ENCODE measurements at places on chromosomes 2 and 18.

DNA sequence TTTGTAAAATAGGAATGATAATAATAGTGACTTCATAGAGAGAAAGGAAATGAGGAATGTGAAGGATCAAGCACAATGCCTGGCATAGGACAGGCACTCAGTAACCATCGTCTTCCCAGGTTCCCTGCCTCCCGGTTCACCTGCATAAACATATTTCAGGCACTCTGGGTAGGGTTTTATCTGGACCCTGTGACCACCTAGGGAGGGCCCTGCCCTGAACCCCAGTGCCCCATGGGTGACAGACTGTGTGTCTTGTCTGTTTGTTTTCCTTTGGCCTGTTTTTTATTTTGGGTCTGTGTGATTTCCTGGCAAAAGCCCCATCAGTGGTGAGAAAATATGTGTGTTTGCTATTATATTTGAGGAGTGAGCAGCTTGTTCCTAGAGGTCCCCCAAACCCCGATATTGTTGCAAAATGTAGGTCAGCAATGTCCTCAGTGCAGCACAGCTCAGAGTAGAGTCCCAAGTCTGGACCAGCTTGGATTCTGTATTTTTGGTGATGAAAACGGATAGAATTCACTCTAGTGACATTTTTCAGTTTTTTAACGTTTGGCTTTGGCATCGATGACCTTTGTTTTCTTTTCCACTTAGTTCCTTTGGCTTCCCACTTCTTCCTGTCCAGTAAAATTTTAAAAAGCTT is 9.6 kb upstream of the NT5C1B start:
- DNase-seq, result no peak

DNA sequence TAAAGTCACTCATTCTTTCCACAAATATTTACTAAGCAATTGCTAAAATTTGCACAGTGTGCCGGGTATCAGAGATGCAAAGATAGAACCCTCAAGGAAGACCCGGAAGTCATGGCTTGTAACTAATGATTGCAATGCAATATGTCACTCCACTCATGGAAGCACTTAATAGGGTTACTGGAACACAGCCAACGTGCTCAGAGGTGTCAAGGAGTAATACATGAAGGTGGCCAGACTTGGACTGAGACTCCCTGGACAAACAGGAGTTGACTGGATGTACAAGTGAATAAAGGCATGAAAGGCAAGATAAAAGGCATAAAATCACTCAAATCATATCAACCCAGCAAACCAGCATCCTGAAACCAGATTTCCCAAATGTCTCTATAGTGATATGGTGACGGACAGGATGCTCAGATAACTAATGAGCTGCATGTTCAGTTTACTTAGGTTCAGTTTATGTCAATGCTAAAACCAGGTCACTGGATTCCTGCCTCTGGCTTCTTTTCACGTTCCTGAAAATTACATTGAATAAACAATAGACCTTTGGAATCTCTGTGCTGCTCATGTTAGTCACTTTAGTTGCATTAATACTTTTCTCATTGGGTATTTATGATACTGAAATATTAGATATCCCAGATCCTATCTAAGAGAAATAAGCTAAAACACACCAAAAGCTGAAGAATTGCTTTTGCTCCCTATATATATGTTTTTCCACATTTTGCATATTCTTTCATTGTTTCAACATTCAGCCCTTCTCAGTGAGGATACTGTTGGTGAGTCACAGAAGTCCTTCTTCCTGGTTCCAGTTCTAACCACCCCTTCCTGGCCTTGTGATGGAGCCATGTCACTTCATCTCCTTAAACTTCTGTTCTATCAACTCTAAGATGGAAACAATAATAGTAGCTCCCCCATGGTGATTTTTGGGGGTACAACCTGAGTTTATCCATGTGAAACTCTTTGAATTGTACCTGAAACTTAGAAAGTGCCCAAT is 688.9 kb upstream of the ID2 start:
- DNase-seq, result peak; percentile 30

- DNase-seq, result no peak
Observed at GRCh38 chr2:32478889-32479620, 122.2 kb downstream of the BIRC6 start.

DNA sequence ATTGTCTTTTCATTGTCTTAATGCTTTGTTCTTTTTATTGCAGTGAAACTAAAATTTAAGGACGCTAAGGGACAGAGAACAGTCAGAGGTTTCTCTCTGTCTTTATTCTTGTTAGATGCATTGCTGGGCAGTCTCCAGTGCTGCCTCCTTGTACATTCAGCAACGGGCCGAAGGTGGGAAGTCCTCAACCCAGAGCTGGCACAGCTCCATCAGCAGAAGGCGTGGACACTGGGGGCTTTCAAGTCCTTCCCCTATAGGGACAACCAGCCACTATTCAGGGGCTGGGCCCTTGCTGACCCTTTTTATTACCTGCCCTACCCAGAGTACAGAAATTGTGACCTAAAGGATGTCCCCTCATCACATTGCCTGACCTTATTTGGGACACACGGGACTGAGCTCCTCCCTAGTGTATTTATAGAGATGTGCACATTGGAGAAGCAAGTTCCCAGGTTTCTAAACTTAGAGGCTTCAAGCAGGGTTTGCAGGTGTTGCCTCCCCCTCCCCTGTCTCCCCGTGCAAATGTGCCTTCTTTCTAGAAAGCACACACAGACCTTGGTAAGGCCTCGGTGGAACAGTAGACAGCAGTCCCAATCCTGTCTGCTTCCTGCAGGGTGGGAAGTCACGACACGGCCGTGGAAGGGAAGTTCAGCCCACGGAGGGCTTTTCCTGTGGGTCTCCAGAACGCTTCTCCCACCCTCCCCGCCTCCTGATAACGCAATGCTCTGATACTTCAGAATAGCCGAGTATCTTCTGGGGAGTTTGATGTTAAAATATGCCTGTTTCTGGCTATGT is 68.2 kb downstream of the ZCCHC2 start:
- DNase-seq, result no peak

DNA sequence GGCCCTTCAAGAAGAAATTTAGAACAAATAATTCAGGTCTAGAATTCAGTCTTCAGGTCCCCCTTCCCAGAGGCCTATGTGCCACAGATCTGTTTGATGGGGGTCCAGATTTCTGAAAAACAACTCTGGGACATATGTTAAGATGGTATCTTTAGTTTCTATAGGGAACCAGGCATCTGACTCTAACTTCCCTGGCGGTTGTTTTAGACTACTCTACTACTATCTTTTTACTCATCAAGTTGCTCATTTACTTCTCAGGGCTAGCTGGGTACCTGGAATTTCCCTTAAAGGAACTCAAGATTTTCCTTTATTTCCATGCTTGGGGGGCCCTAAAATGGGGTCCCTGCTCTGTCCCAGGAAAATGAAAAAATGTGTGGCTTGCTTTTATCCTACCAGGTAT is 114.7 kb upstream of the RAB6C start:
- DNase-seq, result no peak

DNA sequence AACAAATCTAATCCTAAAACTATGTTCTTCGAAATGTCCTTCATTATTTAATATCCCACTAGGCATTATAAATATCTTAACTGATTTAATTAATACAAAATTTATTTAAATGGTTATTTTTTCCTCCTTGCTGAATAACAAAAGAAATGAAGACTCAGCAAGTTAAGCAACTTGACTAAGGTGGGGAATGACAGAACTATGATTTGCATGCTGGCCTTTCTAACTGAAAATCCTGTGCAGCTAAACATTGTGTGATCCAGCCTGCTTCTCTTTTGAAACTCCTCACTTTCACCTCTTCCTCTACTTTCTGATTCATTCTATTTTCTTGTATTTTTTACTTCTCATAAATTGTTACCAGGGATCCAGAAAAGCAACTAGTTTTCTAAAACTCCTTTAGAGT is 132.0 kb downstream of the CALCRL start:
- no peak for DNase-seq

- no peak for DNase-seq
Observed at GRCh38 chr18:57009844-57010243, 137.0 kb upstream of the BOD1L2 start.

DNA sequence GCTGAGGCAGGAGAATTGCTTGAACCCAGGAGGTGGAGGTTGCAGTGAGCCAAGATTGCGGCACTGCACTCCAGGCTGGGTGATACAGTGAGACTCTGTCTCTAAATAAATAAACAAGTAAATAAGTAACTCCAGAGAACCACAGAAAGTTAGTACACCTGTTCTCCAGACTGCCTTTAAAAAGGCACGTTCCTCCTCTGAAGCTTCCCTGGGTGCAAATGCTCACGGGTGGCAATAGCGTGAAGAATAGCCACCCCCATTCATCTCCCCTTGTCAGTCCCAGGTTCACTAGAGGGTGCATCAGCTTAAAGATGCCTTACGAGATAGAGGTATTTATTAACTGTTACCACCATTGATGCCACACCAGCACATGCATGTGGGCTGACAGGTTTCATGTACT is 64.3 kb upstream of the RTN4 start:
- DNase-seq, result no peak

GRCh38 chr2:14524041-14524802 is 108.3 kb upstream of the LRATD1 start:
- no peak for DNase-seq

DNA sequence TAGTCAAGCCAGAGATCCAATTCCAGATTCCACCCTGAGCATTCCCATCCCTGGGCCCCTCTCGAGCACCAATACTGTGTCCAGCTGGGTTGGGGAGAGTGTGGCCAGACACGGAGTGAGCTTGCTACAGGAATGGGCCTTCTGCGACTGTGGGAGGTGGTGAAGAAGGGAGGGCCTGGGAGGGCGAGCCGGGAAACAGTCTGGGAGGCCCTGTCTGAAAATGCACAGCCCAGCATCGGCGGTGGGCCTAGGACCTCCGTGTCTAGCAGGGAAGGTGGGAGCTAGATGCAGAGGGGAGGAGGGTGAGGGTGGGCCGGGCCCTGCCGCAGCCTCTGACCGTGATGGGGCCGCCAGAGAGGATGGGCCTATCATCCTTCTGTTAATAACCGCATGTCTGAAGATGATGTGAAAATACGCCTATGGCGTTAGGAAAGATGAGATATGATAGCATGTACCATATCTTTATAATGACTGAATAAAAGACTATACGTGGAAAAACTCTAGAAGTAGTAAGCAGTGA is 1.9 kb upstream of the OTOS start:
- no peak for DNase-seq

- no peak for DNase-seq
Observed at GRCh38 chr2:158325031-158325781, 131.3 kb downstream of the CCDC148 start.

DNA sequence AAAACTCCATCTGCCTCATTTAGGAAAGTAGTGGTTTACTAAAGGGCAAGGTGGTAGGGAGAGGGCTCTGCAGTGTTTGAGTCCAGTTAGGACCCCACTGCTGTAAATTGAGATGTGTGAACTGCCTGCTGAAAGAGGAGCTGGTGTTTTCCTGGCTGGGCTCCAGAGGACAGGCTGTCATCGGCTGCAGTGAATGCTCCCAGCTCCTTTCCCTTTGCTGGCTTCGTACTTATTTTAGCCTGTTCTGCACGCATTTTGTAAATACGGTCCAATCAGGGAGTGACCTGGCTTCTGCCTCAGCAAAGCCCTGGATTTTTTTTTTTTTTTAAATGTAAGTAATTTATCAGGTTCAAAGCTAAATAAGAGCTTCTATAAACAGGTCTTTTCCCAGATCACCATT is 37.5 kb downstream of the SLC4A3 start:
- no peak for DNase-seq

GRCh38 chr2:69018678-69019095 is 5.7 kb downstream of the ANTXR1 start:
- no peak for DNase-seq

GRCh38 chr2:219175928-219176817 is 552 bp downstream of the CNPPD1 start:
- no peak for DNase-seq

DNA sequence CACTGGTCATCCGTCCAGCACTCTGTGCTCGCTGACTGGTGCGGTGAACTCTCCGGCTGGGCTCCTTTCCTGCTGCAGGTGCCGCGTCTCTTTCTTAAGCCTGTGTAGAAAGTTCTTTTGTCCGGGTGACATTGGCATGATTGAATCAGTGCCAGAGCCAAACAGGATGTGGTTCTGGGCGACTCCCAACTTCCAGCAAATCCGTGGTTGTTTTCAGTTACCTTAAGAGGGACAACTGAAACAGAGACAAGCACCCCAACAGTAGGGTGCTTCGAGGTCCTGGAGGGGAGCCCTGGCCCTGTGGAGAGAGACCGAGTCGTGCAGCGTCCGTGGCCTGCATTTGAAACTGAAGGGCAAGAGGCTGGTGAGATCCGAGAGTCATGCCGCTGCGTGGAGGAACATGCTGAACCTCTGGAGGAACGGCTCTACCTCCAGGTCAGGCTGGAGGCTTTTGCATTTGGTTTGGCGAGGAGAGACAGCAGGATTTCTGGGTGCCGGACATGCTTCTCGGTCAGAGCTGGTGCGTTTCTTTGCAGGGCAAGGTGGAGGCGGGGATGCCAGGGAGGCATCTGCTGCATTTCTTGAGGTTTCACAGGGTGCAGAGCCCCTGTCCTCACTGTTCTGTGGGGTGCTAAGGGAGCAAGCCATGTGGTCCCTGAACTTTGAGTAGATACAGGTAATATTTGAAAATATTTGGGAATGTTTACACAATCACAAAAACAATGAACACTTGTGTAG is 26.8 kb downstream of the SH3BP4 start:
- no peak for DNase-seq

DNA sequence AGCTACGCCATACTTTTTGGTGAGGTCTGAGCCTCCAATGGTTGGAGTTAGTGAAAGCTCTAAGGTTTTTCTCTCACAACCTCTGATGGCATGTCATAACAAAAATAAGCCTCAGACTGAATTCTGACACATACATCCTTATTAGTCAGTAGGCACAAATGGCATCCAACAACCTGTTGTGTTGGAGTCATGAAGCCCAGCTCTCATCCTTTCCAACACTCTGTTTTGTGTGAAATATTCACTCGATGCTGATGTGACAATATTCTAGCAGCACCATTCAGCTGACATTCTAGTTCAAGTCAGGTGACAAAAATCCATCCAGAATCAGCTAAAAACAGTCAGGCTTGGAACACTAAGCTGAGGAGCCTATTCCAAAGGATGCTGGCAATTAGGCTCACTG is 603.2 kb upstream of the ID2 start:
- no peak for DNase-seq

- DNase-seq, result no peak
Observed at GRCh38 chr2:231007286-231008098, 11.6 kb downstream of the SPATA3 start.

GRCh38 chr2:159084384-159085370 is 116.2 kb downstream of the TANC1 start:
- DNase-seq, result no peak

DNA sequence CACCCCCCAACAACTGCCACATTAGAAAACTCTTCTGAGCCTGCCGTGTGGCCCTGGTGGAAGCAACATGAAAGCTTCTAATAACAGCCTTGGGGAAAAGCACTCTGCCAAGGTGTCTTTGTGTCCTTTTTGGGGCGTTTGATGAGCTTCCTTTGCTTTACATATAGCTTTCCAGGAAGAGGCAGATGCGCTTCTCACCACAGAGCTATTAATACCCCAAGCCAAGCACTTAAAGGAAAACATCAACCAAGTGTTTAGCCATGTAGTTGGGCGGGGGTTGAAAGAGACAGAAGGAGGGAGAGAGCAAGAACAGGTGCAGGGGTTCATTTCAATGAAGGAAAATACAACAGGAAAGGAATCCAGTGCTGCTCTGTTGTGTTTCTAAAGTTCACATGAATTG is 176.1 kb downstream of the VAPA start:
- DNase-seq, result no peak

- DNase-seq, result no peak
Observed at GRCh38 chr2:180158961-180159360, 151.9 kb upstream of the CWC22 start.

Measured in DMS79 (cell line).